ENCODE measurements at places on chromosomes 1 and 21. TPM values are rescaled to one million over a fixed set of nuclear protein-coding genes. Genes with fewer than 3 reads are reported as not detected.

The GNAT2 gene
- not detected for total RNA-seq

The SHC1 gene
- 278 TPM for total RNA-seq

The KCNJ10 gene
- not detected for total RNA-seq

The OLFML3 gene
- 97.4 TPM for total RNA-seq

The MTARC2 gene
- 10.0 TPM for total RNA-seq

The LIN28A gene
- not detected for total RNA-seq

The RPTN gene
- total RNA-seq, result not detected

The TMIGD3 gene
- total RNA-seq, result not detected

The SYT6 gene
- total RNA-seq, result not detected

The CLDN17 gene
- total RNA-seq, result not detected

The SCNM1 gene
- total RNA-seq, result 31.0 TPM

The COL9A2 gene
- 3.4 TPM for total RNA-seq

The CDC14A gene
- total RNA-seq, result 1.9 TPM

The TNFRSF9 gene
- total RNA-seq, result not detected

The FBXO2 gene
- 1.6 TPM for total RNA-seq

The BSND gene
- not detected for total RNA-seq

The OLFM3 gene
- not detected for total RNA-seq

The PLD5 gene
- total RNA-seq, result 0.52 TPM

The BRINP3 gene
- total RNA-seq, result 3.3 TPM

The CADM3 gene
- total RNA-seq, result 2.2 TPM

The IVL gene
- not detected for total RNA-seq

The SERTAD4 gene
- 1.3 TPM for total RNA-seq

The CNIH3 gene
- total RNA-seq, result 7.6 TPM

The UBXN11 gene
- 7.5 TPM for total RNA-seq

The TBX19 gene
- 0.26 TPM for total RNA-seq

The GFI1 gene
- 0.52 TPM for total RNA-seq

The TFAP2E gene
- total RNA-seq, result 0.16 TPM

The TMEM240 gene
- 10.3 TPM for total RNA-seq

The CFHR1 gene
- total RNA-seq, result not detected

Data from epithelial cell of alveolus of lung (primary cell).